CD4-positive, alpha-beta T cell treated with Interleukin-2 at 100 ng/mL for 4 hours (primary cell): ENCODE measurements at places on chromosomes 2 and 18.

DNA sequence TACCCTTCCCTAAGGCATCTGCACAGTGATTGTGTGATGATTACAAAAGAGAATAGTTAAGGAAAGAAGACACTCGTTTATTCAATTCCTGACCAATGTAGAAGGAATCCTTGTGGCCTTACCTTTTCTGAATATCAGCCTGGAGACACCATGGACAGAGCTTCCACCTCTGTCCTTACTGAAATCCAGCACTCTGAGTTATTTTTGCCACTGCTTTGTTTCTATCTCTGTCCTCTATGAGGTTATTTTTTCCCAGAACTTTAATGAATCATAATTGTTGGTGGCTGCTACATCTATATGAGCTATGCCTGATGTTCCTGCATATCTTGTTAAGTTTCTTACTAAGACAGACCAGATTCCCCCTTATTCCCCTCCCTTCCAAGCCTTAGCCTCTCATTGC, 275.1 kb downstream of the SETBP1 start:
- DNase-seq, result no peak

- DNase-seq, result no peak
Observed at GRCh38 chr2:186379052-186379451, 107.0 kb upstream of the ZC3H15 start.

DNA sequence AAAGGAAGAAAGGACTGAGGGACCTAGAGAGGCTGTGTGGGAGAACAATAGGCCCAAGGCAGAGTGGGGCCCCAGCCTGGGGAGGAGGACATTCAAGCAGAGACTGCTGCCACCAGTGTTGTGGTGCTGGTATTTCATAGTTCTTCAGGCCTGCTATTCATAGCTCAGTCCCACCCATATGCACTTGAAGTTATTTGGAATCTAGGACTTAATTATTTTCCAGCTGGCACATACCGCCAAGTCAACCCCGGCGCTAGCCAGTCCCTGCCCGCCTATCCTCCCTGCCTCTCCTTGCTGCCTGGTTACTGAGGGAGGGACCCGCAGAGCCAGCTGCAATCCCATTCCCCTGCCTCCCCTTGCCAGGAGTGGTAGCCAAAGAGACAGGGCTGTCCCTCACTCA, 141.2 kb downstream of the CABLES1 start:
- no peak for DNase-seq

DNA sequence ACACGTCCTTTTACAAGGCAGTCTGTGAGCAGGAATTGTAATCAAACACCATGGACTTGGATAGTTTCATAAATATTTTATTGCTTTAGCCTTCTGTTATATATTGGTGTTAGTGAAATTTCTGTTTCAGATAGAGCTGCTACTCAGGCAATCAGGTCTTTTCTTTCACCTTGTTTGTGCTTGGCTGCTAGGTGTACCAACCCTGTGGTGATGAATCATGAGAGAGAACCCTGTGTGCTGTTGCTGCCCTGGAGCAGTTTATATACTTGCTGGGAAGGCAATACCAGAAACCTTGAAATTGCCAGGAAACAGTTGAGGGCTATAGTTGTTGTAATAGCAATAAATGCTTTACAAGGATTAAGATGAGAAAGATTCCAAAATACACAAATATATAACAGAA, 84.5 kb downstream of the FSHR start:
- no peak for DNase-seq

GRCh38 chr2:43186679-43187374, 39.6 kb downstream of the ZFP36L2 start:
- no peak for DNase-seq

DNA sequence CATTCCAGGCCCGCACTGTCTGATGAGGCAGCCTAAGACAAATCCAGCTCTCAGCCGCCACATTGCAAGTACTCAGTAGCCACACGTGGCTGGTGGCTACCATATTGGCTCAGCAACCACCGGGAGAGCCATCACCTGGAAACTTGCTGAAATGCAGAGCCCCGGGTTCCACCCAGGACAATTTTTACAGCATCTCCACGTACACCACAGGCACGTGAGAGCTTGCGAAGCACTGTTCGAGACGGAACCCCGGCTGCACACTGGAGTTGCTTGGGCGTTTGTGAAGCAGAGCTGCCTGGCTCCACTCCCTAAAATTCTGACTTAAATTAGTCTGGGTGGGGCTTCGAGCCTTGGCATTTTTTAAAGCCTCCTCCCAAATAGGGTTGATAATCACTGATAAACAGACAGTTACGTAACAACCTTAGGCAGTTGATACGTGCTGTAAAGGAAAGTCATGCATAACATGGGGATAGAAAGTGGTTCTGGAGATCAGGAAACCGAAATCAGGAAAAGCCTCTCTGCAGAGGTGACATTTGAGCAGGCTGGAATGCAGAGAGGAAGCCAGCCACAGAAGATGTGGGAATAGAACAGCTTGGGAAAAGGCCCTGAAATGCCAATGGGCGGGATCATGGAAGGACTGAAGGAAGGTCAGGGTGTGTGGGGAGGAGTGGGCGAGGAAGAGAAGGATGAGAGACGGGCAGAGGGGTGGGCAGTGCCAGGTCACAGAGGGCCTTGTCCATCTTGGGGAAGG, 6.2 kb downstream of the ASAP2 start:
- DNase-seq, result no peak
